ENCODE measurements at places on chromosomes 12 and 14.

DNA sequence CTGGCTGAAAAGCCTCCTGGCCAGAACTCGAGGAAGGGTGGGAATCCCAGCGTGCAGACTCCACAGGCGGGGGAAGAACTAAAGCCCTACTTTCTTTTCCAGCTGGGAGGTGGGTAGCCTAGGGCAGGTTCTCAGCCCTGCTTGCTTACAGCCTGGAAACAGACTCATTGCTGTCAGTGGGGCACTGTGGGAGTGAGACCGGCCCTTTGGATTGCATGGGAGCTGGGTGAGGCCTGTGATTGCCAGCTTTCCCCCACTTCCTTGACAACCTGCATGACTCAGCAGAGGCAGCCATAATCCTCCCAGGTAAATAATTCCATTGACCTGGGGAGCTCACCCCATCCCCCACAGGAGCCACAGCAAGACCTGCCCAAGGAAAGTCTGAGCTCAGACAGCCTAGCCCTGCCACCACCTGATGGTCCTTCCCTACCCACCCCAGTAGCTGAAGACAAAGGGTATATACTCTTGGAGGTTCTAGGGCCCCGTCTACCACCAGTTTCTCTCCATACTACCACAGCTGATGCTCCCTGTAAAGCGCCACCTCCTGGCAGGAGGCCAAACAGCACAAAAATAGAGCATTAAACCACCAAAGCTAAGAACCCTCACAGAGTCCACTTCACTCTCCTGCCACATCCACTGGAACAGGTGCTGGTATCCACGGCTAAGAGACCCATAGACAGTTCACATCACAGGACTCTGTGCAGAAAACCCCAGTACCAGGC, 294.1 kb downstream of the SEC23A start:
- DNase-seq = no peak

- no peak for DNase-seq
Measured at GRCh38 chr12:98483621-98484503, 31.5 kb upstream of the TMPO start.

- DNase-seq = no peak
Measured at GRCh38 chr14:34628681-34629135, 1.2 kb downstream of the SNX6 start.

- DNase-seq = no peak
Measured at GRCh38 chr14:103028161-103028767, 29.1 kb downstream of the CDC42BPB start.

DNA sequence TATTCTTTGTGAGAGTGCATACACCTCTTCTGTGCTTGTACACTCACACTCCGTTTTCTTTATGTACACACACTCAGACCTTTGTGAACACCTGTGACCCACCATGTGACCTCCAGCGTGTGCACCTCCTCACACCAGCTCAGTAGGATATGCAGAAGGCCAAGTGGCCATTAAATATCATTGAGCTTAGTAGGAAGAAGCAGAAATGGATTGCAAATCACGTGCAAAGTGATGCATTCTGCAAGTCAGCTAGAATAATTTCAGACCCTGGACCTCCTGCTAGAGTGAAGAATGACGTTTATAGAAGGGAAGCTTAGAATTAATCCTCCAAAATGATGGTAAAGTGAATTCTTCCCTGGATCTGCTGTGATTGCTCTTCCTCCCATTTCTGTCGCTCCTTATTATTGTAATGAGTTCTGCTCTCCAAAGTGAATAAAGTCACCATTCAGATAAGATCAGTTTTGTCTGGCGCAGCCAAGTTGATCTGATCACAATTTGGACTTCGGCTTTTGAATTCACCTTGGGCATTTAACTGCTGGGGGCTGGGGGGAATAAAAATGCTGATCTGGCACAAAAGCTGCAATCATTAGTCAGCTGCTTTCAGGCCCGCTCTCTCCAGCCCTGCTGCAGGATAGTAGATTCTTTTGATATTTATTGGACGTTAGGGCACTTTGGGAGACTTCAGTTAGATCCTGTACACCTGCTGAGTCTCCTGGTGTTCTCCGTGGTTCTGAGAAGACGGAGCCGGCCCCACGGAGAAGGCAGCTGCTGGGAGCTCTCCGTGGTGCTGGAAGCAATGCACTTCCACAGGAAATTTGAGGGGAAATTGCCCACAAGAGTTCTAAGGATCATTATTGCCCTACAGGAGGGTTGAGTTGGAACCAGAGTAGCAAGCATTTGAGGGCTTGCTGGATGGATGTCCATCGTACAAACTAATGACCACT, 12.4 kb upstream of the NRXN3 start:
- no peak for DNase-seq

DNA sequence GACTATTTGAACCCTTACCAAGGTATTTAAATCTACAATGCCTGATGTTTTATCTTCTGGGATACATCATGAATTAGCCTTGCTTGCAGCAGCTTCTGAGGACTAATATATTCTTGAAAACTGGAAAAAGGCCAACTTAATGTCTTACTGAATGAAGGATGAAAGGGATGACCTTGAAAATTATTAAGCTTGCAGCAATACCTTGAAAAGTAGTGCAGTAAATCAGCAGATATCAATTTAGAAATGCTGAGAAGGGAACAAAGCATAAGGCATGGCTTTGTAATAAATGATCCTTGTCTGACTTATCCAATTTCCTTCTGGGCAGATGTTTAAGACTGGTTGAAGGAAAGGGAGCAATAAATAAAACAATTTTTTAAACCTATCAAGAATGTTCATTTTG, 37.3 kb upstream of the FERMT2 start:
- no peak for DNase-seq

- DNase-seq = no peak
Measured at GRCh38 chr12:109946505-109946904, 46.4 kb downstream of the TCHP start.

DNA sequence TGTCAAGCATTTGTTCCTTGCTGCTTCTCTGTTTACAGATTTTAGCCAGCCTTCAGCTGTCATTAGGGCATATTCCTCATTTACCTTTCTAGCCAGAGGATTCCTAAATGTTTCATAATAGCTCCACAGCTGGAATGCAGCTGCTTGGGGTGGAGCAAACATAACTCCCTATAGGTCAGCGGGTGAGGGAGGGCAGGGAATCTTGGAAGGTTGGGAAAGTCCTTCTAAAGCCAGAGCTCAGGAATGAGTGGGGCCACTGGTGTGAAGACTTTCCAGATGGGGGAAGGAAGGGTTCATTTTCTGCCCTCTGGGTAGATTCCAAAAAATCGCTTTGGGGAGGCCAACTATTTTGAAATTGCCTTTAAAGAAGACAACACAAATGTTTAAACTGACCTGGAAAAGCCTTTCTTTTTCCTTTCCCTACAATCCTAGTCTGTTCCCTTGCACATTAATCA, 16.3 kb upstream of the IRF2BPL start:
- no peak for DNase-seq

- DNase-seq = no peak
Measured at GRCh38 chr12:127579446-127579845, 687.5 kb upstream of the TMEM132C start.

DNA sequence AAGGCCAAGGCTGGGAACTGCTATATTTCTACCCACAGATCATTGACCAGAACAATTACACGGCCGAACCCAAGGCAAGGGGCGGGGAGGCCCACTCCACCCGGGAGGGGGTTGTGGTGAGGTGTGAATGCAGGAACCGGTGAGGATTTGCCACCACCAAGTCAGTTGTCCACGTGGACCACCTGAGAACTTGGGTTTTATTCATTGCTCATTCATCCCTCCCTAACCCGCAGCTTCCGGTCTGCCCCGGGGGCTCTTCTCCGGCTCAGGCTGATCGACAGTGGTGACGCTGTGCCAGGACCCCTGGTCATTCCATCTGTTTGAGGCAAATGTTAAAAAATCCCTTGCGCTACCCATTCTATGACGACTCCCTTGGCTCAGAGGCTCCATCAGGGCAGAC, 127.7 kb upstream of the RTL1 start:
- no peak for DNase-seq

- no peak for DNase-seq
Measured at GRCh38 chr14:83419420-83419819, 1885.8 kb upstream of the SEL1L start.

DNA sequence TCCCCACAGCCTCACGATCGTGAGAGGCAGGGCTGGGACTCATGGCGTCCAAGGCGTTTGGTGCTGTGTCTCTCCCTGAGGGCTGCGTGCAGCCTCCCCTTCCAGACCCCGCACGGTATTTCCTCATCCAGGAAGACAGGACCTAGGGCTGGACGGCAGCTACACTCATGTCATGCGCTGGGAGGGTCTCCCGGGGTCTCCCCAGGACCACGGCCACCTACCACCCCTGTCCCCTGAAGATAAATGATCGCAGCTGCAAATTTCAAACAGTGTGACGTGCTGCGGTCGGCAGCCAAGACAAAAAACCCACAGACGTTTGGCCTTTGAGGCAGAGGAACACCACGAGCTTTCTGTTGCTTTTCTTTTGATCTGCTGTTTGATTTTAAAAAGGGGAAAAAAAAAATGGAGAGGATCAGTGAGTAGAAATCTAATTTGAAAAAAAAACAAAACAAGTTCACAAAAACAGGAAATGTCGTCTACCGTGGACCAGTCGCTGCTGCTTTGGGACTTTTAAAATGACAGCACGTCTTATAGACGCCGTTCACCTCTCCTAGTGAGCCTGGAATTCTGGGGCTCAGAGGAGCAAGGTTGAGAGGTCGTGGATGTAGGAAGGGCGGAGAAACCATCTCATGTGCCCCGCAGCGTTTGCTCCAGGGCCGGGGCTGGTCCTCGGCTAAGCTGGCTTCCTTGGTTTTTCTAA, 237.6 kb downstream of the SLC41A2 start:
- DNase-seq = no peak

DNA sequence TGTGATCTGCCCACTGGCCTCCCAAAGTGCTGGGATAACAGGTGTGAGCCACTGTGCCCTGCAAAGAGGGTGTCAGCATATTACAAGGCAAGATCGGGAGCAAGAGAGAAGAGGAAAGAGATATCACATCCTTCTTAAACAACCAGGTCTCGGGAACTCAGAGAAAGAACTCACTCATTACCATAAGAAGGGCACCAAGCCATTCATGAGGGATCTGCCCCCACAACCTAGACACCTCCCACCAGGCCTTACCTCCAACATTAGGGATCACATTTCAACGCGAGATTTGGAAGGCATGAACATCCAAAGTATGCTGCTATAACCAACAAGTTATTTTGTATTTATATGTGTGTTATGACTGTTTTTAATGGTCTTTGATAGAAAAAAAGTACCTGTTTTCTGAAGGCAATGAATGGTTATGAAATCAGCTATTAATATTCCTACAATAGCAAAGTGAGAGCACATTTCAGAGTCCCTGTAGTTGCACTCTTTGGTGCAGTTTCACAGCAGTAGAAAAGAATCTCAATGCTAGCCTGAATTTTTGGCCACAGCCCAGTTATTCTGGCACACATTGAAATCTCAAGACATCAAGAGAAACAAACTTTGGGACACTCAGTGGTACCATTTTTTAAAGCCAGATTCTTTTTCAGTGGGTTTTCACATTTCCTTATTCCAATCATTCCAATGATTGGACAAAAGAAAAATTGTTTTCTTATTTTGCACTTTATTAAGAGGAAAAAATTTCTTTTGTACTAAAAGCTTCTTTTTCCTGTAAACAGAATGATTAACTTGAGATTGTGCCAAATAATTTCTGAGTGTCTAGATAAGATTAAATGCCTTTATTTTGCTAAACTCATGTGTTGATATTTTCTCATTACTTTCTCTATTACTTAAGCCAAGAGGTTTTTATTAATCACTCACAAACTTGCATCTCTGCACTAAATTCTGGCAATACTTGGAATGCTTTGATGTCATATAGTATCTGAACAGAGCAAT, 582.6 kb upstream of the ATP2B1 start:
- no peak for DNase-seq

DNA sequence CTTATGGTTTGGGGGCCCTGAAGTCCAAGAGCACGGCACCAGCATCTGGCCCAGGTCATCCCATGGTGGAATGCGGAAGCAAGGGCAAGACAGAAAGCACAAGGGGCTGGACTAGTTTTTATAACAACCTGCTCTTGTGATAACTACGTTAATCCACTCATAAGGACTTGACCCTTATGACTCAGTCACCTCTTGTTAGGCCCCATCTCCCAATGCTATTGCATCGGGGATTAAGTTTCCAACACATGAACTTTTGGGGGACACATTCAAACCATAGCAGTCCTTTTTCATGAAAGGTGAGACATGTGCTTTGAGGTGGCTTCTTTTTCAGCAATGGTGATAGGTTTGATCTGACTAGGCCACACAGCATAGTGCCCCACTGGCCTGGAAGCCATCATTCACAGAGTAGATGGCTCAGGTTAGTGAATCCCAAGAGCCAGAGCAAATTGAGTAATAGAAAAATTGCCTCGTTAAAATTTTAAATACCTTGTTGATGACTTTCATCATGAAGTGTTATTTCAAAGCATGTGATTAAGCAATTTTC, 12.1 kb downstream of the FRMD6 start:
- DNase-seq = no peak

- DNase-seq = no peak
Measured at GRCh38 chr12:22536971-22537544, 7.3 kb downstream of the C2CD5 start.

DNA sequence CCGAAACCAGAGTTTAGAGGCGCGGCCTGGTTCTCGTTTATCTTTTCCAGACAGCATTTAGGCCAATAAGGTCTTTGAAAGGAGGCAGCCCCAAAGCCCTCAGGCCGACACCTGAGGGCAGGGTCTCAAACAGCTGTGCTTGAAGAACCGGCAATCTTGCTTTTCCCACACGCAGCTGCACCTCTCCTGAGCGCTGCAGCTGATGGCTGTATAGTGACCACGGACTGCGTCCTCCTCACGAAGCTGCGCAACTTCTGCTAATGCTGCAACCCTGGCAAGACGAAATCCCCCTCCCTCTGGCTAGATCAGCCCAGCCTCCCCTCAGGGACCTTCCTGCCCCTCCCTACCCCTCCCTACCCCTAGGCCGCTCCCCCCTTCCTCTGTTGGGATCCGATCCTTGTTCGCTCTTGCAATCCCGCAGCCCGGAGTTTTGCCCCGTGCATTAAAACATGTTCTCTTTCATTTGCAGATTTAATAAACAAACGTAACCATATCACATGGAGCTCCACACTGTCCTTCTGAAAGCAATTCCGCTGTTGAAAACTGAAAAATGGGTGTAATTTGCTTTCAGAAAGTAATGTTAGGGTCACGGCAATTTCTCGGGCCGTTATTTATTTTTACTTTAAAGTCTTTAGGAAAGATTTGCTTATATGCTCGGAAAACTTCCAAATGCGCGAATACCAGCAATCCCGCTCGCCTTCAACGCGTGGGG, 4.8 kb upstream of the PAX9 start:
- DNase-seq = no peak

- no peak for DNase-seq
Measured at GRCh38 chr12:122086641-122087285, 8.2 kb downstream of the MLXIP start.

- no peak for DNase-seq
Measured at GRCh38 chr12:90940872-90941499, 14.0 kb downstream of the CCER1 start.
